ENCODE measurements at places on chromosomes 5 and 9.

DNA sequence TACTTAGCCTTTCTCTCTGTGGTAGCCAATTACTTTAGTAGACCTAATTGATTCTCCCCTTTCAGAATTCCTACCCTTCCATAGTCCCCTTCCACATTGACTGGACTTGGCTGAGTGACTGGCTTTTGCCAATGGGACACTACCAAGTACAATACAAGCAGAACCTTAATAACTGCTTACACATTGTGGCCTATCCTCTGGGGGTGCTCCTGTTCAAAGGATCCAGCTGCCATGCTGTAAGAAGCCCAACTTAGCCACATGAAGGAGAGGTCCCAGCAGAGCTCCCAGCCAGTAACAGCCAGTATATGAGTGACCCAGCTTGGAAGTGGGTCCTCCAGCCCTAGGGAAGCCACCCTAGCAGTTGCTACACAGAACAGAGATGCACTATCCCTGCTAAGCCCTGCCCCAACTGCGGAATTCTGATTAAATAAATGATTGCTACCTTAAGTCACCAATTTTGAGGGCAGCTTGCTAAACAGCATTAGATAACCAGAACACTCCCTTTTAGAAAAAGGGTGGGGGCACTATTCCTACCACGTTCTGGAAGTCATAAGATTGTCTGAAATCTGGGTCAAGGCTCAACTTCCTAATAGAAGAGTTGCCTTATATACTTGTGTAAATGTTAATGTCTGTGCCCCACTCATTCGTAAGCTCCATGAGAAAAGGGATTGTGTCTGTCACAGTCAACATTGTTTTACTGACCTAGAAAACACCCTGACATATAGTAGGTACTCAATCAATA is 11.1 kb upstream of the APTX start:
- DNase-seq: no peak

GRCh38 chr5:141864371-141865370 is 13.5 kb downstream of the PCDH1 start:
- no peak for DNase-seq

- DNase-seq: no peak
Observed at GRCh38 chr9:98568909-98569469, 139.7 kb downstream of the GABBR2 start.

GRCh38 chr5:19270153-19270552 is 717.8 kb downstream of the CDH18 start:
- peak; percentile 10 for DNase-seq

DNA sequence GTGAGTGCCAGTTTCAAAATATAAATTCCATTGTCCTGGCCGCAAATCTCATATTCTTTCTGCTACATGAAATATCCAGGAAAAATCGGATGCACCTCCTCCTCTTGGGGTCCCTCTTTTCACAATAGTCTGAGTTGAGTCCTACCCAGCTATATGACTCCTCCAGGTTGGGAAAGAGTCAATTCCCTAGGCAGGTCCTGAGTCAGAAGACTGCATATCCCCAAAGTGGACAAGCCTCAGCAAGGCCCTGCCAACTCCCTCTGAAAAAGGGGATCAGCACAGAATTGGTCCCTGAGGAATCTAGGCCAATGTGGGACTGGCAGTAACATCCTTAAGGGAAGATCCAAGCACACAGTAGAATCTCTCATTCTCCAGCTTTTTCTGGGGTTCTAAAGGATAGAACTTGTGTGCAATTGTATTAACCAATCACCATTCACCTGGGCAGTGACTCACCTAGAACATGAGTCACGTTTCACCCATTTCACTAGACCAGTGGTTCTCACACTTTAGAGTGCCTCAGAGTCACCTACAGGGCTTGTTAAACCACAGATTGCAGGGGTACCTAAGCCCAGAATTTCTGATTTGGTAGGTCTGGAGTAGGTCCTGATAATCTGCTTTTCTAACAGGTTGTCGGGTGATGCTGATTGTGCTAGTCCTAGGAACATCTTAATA is 44.7 kb upstream of the TMEM215 start:
- DNase-seq: no peak

GRCh38 chr9:135968083-135968476 is 6.9 kb upstream of the UBAC1 start:
- no peak for DNase-seq

- DNase-seq: peak; percentile 66
Observed at GRCh38 chr9:69122082-69122548, 52.0 kb upstream of the TJP2 start.

DNA sequence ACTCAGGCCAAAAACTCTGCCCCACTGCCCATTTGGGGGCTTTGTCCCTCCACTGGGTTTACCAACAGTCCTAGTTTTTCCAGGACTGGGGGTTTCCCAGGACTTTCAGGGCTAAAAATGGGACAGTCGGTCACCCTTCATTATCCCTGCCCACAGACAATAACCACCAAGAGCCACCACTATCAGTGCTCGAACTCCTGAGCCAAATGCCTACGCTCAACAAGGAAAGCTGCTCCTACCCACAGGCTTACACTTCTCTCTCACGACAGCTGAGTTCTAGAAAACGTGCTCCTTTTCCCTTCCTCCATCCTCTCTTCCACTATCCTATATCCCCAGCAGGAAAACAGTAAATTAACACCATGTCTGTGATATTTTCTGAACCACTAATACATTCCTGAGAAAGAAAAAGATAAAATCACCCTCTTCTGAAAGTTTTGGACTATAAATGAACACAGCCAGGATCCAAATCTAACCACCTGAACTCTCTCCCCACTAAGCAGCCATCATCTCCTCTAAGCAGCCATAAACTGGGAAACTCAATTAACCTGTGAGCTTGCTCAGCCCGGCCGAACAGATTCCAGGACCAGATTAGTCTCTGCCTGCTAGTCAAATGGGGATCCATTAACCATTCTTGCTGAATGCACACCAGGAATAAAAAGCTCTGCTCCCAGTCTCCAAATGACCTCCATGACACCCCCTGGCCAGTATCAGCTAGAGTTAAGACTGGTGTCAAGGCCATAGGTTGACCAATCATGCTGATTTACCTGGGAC is 41.8 kb downstream of the KLHL3 start:
- no peak for DNase-seq

GRCh38 chr5:170750791-170751190 is 32.7 kb upstream of the GABRP start:
- no peak for DNase-seq

- peak; percentile 13 for DNase-seq
Observed at GRCh38 chr9:136614372-136614922, 48.3 kb upstream of the EGFL7 start.

- DNase-seq: no peak
Observed at GRCh38 chr5:80064124-80064523, 29.0 kb downstream of the THBS4 start.

DNA sequence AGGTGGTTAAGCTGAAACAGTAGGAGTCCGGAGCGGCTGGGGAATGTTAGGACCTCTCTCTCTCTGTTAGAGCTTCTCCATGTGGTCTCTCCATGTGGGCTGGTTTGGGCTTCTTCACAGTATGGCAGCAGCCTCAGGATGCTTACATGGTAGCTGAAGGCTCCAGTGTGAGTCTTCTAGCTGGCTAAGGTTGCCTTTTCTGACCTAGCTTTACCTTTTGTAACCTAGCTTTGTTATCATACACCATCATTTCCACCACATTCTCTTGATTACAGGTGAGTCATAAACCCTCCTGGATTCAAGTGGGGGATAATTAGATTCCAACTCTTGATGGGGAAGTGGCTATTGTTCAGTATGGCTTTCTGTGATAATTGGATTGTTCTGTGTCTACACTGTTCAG is 98.5 kb downstream of the MTREX start:
- no peak for DNase-seq

DNA sequence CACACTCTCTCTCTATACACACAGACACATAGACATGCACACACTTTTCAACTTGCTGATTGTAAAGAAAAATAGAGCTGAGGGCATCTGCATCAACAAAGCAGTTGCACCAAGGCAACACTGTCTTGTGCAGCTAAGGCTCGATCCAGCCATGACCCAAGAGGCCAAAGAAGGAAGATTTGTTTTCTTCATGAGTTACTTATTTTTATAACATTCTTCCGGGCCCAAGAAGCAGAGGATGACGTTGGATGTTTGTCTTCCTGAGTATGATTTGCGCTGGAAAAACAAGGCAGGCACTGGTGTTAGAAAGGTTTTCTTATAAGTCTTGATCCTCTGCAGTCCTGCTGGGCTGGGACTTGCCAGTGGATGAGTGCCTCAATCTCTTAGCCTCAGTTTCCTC is 344.1 kb downstream of the ADAMTS6 start:
- DNase-seq: no peak

DNA sequence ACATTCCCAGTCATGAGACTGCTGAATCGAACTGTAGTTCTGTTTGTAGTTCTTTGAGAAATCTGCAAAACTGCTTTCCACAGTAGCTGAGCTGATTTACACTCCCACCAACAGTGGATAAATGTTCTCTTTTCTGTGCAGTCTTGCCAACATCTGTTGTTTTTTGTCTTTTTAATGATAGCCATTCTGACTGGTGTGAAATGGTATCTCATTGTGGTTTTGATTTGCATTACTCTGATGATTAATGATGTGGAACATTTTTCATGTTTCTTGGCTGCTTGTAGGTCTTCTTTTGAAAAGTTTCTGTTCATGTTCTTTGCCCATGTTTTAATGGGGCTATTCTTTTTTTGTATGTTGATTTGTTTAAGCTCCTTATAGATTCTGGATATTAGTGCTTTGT is 187.3 kb upstream of the TLE4 start:
- DNase-seq: no peak

- no peak for DNase-seq
Observed at GRCh38 chr9:109950710-109951443, 170.9 kb downstream of the PALM2AKAP2 start.

GRCh38 chr5:172872997-172873491 is 39.0 kb downstream of the ERGIC1 start:
- no peak for DNase-seq

- no peak for DNase-seq
Observed at GRCh38 chr5:126755593-126755992, 21.3 kb upstream of the LMNB1 start.

- DNase-seq: peak; percentile 93
Observed at GRCh38 chr9:128438343-128439109, 17.3 kb upstream of the ODF2 start.

- DNase-seq: peak; percentile 67
Observed at GRCh38 chr9:19517202-19517942, 108.6 kb downstream of the ACER2 start.

DNA sequence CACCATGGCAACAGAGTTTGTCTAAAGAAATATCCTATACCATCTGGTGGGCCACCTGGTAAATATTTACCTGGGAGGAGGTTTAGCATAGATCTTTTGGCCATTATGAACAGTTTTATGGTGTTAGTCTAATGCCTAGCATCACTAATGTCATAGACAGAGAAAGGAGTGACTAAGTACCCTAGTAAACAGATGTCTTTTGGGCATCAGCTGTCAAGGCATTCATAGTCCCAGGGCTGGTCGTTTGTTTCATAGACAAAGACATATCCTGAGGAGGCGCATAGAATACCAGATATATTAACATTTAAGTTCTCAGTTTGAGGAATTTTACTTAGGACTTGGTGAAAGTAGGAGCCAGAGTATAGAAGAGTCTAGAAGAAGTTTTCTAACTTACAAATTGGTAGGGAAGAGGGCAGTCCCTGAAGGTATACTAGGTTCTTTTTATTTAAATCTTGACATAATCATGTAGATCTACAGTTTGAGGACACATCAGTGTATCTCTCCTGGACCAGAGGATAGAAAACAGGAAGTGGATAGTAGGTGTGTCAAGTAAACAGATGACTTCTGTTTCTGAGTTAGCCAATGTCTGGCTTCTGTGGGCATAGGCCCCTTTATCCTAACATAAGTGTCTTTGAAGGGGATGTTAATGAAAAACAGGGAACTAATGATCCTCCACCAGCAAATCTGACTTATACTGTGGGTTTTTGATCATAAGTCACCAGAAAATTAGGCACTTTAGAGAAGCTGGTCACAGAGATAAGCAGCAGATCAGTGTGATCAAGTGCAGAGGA is 105.0 kb upstream of the PRSS3 start:
- no peak for DNase-seq

GRCh38 chr5:171629221-171629620 is 156.4 kb upstream of the SMIM23 start:
- DNase-seq: no peak

DNA sequence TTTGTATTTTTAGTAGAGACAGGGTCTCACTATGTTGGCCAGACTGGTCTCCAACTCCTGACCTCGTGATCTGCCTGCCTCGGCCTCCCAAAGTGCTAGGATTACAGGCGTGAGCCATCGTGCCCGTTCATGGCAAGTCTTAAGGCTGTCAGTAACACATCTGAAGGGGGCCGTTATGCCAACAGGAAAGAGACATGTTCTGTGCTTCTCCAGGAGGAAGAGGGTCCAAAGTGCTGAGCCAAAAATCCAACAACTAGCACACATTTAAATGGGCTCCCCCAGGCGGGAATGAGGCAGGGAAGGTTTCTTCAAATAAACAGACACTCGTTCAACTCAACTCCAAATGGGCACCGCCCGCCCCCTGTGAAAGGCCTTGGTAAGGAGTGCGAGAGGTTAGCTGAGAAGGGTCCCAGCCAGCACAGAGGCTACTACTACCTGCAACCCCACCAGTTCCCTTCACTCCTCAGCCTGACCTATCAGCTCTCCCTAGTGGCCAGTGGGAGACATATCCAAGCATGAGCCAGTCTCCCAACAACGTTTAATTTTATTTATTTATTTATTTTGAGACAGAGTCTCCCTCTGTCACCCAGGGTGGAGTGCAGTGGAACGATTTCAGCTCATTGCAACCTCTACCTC is 84.1 kb upstream of the DMRT1 start:
- DNase-seq: peak; percentile 89

DNA sequence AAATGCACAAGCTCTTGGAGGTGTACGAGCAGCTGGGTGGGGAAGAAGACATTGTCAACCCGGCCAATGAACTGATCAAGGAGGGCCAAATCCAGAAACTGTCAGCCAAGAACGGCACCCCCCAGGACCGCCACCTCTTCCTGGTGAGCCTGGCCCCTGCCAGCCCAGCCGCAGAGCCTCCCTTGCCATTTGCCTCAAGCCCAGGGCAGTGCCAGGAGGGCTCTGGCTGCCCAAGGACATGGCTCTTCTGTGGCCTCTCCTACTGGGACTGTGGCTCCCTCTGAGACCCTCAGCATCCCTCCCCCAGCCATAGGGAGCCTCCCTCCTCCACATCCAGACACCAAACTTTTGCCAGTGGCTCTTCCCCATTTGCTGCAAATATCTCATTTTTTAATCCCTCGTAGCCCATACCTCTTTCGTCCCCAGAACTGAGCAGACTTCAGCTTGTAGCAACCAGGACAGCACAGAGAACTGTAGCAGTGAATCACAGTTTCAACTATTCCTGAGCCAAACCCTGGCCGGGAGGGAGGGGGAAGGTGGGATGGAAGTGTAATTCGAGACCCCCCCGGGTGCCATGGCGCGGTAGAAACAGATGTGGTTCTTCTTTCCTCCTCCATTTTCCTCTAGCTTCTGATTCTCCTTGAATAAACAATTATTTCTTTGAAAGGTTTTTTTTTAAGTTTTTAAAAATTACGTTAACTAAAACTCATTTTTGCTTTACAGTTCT is 44.5 kb upstream of the SUSD3 start:
- no peak for DNase-seq

DNA sequence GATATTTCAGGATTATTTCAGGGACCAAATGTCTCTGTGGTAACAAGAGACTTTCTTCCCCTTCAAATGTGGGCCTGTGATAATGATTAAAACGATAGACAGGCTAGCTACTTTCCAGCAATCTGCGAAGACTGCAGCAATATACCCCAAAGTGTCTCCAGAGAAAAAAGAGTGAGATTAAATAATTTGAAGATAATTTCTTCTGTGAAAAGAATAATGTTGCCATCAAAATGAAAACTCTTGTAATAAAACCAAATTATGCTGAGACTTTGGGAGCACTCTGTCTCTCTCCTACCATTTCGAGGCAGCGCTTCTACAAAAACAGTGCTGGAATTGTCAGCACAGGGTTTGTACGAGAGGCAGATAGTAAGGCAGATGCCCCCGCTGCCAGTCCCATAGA is 104.2 kb upstream of the SPOCK1 start:
- no peak for DNase-seq

Measured in iPS-NIHi11 (cell line).